Epithelial cell of umbilical artery (primary cell): ENCODE measurements at places on chromosomes 2 and 18. TPM values are rescaled to one million over a fixed set of nuclear protein-coding genes. Genes with fewer than 3 reads are reported as not detected.

The ATOH8 gene
- 4.0 and 5.8 TPM in 2 replicates for total RNA-seq

The ICA1L gene
- total RNA-seq: 1.6 and 3.2 TPM in 2 replicates

The TMEM178A gene
- 0.32 TPM in 1 of 2 replicates, not detected in the other for total RNA-seq

The TEX44 gene
- total RNA-seq: not detected in 2 replicates

The CNTNAP5 gene
- not detected in 2 replicates for total RNA-seq

The NTSR2 gene
- total RNA-seq: not detected in 2 replicates

The MTCL1 gene
- 9.7 and 25.2 TPM in 2 replicates for total RNA-seq

The LYPD6B gene
- total RNA-seq: not detected in 2 replicates

The LONRF2 gene
- 0.15 TPM in 1 of 2 replicates, not detected in the other for total RNA-seq

The SGPP2 gene
- total RNA-seq: not detected in 2 replicates

The VIT gene
- total RNA-seq: 0.76 and 1.3 TPM in 2 replicates

The PLGLB2 gene
- 0.32 and 3.0 TPM in 2 replicates for total RNA-seq

The ACAA2 gene
- 68.9 and 71.6 TPM in 2 replicates for total RNA-seq

The C2orf72 gene
- not detected in 2 replicates for total RNA-seq

The BOLL gene
- total RNA-seq: not detected in 2 replicates

The SOX11 gene
- total RNA-seq: under 0.01 TPM in 2 replicates

The DYSF gene
- total RNA-seq: 39.3 and 75.1 TPM in 2 replicates

The GPBAR1 gene
- 0.15 TPM in 1 of 2 replicates, not detected in the other for total RNA-seq

The GCKR gene
- total RNA-seq: 3.2 and 8.8 TPM in 2 replicates

The TWIST2 gene
- 0.65 and 0.91 TPM in 2 replicates for total RNA-seq

The ACVR1C gene
- under 0.01 and 0.15 TPM in 2 replicates for total RNA-seq

The KLHL14 gene
- not detected in 2 replicates for total RNA-seq

The GAREM2 gene
- 0.61 and 0.65 TPM in 2 replicates for total RNA-seq

The VAMP5 gene
- 80.7 and 81.9 TPM in 2 replicates for total RNA-seq

The CFC1 gene
- not detected in 2 replicates for total RNA-seq

The CKAP2L gene
- 4.2 and 6.7 TPM in 2 replicates for total RNA-seq

The GPR17 gene
- 0.30 and 0.32 TPM in 2 replicates for total RNA-seq

The LIPG gene
- 88.9 and 150 TPM in 2 replicates for total RNA-seq

The UPP2 gene
- not detected in 2 replicates for total RNA-seq

The GIGYF2 gene
- total RNA-seq: 36.1 and 54.9 TPM in 2 replicates

The ACMSD gene
- not detected in 2 replicates for total RNA-seq

The ASPRV1 gene
- 0.32 TPM in 1 of 2 replicates, not detected in the other for total RNA-seq

The TLX2 gene
- total RNA-seq: not detected in 2 replicates

The MYO3B gene
- total RNA-seq: under 0.01 TPM in 1 of 2 replicates, not detected in the other
